ENCODE measurements at places on chromosomes 6 and 20.

- no peak for DNase-seq
Observed at GRCh38 chr6:127794405-127794804, 106.5 kb downstream of the THEMIS start.

DNA sequence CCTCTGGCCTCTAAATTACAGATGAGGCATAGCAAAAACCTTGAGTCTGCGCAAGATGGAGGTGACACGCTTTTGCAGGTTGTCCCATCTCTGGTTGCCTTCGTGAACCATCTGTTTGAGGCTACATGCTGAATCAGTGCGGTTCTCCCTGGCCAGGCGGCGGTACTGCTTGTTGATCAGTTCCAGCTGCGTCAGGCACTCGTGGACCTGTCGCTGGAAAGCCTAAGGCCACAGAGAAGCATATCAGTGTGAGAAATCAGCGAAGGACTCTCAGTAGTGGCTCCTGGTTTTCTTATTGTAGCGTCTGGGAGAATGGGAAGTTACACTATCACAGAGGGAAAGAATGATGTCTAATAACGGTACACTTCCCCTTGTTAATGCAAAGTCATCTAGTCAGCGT, 344.4 kb downstream of the ESR1 start:
- DNase-seq: no peak

DNA sequence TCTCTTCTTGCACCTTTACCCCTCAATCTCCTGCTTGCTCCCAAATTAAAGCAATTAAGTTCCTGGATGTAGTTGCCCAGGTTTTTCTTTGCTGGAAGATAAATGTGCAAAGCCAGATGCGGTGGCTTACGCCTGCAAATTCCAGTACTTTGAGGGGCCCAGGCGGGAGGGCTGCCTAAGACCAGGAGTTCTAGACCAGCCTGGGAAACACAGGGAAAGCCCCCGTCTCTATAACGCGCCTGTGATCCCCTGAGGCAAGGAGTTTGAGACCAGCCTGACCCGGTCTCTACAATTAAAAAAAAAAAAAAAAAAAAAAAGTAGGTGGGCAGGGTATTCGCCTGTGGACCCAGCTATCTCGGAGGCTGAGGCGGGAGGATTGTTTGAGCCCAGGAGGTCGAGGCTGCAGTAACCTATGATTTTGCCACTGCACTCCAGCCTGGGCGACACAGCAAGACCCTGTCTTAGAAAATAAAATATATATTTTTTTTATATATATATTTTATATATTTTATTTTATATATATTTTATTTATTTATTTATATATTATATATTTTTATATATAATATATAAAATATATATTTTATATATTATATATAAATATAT, 461 bp upstream of the DCDC2 start:
- DNase-seq: no peak

DNA sequence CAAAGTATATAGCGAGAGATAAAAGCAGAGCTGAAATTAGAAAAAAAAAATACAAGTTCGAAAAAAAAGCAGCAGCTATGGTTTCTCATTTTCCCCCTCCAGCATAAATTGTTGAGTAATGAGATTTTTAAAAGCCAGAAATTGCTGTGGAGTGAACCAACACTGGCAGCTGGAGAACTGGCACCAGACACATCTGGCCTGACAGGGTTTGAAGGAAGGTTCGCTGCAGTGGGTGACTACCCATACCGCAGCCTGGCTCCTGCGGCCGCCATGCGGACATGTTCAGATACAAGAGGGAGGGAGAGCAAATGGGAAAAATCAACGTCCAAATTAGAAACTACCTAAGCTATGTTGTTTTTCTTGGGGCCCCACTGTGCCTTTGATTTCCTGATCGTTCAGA, 3.3 kb downstream of the APCDD1L start:
- no peak for DNase-seq

DNA sequence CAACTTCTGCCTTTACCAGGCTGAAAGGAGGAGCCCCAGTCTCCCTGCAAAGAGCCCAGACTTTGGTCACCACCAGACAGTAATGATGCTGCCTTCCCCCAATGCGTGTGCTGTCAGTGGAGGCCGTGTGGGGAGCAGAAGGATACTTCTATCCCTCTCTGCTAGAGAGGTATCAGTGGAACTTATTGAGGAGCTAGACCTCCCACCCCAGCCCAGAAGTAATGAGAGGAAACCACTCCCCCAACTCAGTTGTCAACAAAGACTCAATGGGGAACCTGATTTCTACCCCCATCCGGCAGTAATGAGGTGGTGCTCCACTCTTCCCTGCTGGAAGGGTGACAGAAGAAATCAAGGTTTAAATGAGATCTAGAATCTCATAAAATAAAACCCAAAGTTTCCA, 4.4 kb upstream of the WFDC8 start:
- no peak for DNase-seq

GRCh38 chr20:34047917-34048316, 54.2 kb downstream of the RALY start:
- no peak for DNase-seq

- no peak for DNase-seq
Observed at GRCh38 chr20:47857569-47858464, 72.5 kb upstream of the SULF2 start.

- no peak for DNase-seq
Observed at GRCh38 chr6:137401088-137401487, 93.1 kb downstream of the OLIG3 start.

- DNase-seq: no peak
Observed at GRCh38 chr6:25125736-25126135, 153.4 kb upstream of the CARMIL1 start.

DNA sequence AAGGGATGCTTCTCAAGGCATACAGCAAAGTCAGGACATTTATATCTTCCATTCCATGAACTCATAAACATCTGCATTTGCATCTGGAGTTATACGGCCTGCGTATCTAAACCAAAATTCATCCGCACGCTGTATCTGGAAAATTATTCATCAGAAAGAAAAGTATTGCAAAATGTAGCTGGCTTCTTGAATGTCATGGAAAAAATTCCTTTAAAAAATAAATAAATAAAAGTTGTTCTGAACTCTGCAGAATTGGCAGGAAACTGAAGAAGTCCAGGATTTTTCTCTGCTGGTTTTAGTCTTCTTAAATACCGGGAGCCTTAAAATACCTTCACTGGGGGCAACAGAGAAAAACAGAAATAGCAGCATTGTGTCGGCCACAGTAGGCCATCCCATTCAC, 23.7 kb upstream of the FOXF2 start:
- no peak for DNase-seq

GRCh38 chr6:163565140-163565539, 150.6 kb downstream of the QKI start:
- DNase-seq: no peak

DNA sequence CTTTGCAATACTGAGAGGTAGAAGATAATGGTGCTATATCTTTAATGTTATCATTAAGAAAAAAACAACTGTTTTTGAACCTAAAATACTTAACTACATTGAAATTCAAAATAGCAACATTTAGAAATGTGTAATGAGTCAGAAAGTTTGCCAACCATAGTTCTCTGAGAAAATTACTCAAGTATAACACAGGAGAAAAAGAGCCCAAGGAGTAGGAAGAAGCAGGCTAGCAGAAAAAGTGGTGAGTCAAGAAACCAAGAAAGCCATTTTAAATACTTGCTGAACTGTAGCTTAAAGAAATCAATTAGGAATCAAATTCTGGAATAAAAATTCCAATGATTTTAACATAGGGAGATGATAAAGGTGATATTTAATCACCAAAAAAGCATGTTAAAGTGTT, 181.0 kb upstream of the RSPO3 start:
- DNase-seq: no peak

- DNase-seq: no peak
Observed at GRCh38 chr6:136723780-136724179, 68.5 kb downstream of the MAP3K5 start.
